ENCODE measurements at places on chromosomes 2 and 18. TPM values are rescaled to one million over a fixed set of nuclear protein-coding genes. Genes with fewer than 3 reads are reported as not detected.

GRCh38 chr2:229445501-229446211, 174.6 kb upstream of the PID1 start:
- DNase-seq: no peak

DNA sequence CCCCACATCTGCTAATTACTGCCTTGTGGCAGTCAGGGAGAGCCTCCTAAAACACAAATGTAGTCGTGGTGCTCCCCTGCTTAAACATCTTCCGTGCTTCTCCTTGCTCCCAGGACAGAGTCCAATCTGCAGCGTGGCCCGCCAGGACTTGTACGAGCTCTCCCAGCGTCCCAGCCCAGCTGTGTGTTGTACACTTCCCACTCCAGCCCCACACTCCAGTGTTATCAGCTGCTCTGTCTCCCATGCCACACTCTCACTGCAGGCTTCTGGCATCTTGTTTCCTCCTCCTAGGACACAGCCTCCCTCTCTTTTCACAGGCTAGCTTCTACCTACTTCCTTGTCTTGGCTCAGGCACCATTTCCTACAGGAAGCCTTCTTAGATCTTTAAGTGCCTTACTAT, 199.4 kb downstream of the ALPK2 start:
- peak; percentile 56 for DNase-seq

DNA sequence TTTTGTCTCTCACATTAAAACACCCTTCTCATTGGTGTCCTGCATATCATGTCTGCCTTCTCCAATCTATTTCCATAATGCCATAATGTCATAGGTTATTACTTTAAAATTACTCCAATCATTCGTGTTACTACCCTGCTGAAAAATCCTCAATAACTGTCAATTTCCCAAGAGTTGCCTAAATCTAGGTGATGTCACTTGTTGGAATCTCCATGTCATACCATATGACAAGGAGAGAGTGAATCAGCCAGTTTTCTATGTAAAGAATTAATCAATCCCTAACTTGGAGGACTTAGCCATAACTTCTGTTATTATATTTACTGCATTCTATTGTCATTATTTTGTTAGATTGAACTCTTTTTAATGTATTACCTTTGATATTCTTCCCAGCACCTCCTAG, 62.5 kb downstream of the PHLPP1 start:
- DNase-seq: no peak

GRCh38 chr2:46870051-46870839, 45.4 kb downstream of the MCFD2 start:
- no peak for DNase-seq

- DNase-seq: no peak
Observed at GRCh38 chr2:202017940-202018339, 15.7 kb upstream of the FZD7 start.

DNA sequence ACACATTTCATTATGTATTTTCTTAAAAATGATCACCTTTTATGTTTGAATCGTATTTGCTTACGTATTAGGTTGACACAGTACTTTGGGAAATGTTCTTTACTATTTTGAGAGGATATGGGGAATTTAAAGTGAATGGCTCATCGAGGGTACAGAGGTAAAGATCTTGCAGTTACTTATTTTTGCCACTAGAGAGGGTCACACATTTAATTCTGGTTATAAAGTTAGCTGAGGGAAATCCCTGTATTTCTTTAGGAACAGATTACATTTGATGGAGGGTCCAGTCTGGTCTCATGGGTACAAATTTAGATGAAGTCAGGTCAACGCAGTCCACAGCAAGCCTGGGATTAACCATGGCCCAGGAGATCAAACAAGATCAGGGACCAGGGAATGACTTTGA, 24.5 kb downstream of the DYNC2LI1 start:
- no peak for DNase-seq

DNA sequence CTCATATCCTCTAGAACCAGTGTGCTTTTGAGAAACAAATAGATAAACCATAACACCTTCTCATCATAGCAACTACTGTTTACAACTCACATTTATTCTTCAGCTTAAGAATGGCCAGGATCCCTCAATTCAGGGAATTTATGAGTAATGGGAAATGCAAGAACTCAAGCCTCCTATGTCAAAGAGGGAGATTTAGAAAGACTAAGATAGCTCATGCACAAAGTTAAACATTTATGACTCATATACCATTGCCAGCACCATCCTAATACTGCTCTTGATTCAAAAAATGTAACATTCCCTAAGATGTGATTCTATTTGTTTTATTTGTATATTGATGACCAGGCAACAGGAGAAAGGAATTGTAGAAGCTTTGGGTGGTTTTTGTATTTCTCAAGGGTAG, 172.8 kb downstream of the CYP26B1 start:
- no peak for DNase-seq

DNA sequence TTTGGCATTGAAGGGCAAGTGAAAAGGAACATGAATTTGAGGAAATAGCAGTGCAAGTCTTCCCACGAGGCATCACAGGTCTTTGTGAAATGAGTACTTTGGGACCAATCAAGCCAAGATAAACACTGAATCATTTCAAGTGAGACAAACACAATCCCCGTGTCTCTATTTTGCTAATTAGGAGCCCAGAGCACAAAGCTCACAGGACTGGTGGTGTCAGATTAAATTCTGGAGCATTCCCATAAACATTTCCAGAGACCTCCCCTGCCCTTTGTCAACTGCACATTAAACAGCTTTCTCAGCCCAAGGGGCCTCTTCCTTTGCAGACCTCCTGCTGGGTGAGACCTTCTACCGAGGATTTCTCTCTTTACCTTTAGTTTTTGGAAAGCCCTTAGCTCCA, 50.7 kb downstream of the DAPL1 start:
- DNase-seq: no peak

- no peak for DNase-seq
Observed at GRCh38 chr2:232502511-232502910, 14.9 kb upstream of the ECEL1 start.

DNA sequence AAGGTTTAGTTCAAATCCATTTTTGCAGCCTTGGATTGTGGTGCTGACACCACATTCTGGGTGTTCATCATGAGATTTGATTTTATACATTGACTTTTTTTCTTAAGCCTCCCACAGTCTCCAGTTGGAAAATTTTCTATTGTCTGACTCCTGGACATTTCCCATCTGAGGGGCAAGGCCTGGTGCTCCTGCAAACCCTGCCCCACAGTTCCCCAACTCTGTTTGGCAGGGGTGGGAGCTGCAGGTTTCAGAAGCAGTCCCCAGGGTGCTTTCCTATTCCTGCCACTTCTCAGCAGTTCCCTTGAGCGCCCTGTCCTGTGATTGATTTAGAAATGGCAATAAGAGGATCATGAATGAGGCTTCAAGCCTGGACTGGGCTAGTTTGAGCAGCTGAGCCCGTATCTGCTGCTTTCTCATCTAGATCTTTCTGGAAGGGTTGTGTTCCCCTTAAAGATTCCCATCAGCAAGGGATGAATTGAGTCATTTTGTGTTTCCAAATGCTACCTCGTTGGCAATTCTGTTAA, 77.0 kb downstream of the CIB4 start:
- no peak for DNase-seq

GRCh38 chr2:160087854-160088745, 25.7 kb upstream of the PLA2R1 start:
- DNase-seq: no peak

- no peak for DNase-seq
Observed at GRCh38 chr2:100783987-100784386, 36.0 kb upstream of the NPAS2 start.

DNA sequence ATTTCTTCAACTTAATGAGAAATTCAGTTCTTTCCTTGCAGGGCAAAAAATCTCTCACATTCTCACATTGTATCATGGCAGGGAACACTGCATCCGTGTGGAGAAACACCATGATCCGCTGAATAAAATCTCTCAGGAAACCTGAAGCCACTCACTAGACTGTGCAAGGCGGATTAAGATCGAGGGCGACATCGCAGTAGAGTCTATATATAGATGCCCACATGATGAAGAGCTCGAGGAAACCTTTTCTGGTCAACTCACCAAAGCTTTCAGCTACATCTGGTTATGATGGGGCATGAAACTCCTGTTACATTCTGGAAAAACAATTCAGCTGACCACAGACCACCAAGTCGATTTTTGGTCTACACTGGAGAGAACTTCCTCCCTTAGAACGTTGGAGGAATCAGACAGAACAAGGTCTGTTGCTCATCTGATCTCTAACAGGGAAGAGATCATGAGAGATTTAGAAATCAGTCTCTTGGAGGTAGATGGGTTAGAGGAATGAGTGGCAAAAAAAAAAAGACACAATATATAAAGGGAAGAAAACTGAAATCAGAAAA, 162.9 kb upstream of the ZNF516 start:
- no peak for DNase-seq

DNA sequence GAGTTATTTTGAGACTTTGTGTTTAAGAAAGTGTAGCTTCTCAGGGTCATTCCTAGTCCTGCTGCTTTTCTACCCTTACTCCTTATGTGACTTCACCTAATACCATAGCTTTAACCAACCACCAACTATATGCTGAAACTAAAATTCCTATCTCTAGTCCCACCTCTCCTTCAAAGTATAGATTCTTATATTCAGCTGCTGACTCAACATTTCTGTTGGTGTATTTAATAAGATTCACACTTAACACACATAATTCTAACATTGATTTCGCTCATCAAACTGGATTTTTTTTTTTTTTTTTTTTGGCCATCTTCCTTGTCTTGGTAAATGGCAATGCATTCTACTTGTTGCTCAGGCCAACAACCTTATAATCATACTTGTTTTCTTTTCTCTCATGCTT, 30.1 kb downstream of the TAF1B start:
- DNase-seq: no peak

GRCh38 chr2:231926761-231927565, 767 bp upstream of the NPPC start:
- peak; percentile 15 for DNase-seq

- no peak for DNase-seq
Observed at GRCh38 chr2:202037086-202037485, 3.4 kb downstream of the FZD7 start.

DNA sequence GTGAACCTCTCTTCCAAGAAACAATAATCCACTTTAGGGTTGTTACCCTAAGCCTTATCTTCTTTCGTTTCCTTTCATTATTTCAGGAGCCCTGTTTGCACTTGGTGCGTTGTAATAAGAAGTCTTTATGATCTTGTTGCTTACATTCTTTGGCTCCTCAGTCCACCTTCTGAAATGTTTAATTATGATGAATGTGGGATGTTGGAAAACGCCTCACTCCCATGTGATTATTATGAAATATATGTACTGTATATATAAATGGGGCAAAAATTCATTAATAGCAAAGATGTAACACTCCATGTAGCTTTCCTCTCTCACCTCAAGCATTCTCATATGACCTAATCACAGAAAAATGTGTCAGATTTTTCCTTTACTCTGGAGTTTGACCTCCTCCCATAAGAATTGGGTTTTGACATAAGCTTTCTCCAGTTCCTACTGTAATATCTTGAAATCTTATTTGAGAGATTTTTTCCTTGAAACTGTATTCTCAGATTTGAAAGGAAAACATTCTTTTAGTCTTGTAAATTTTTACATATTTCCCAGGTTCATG, 397.2 kb upstream of the FANCL start:
- no peak for DNase-seq

- DNase-seq: no peak
Observed at GRCh38 chr2:892401-892800, 58.2 kb upstream of the SNTG2 start.

Gene CRYBA2
- 0.22 TPM for polyA plus RNA-seq

Gene G6PC2
- not detected for polyA plus RNA-seq

Gene ABCA12
- 0.09 TPM for polyA plus RNA-seq

Gene ASB3
- polyA plus RNA-seq: 39.6 TPM

Gene GAD1
- polyA plus RNA-seq: 0.58 TPM

Gene PSMA8
- polyA plus RNA-seq: not detected

Data from left lung (tissue), 14 donors.